ENCODE measurements at places on chromosomes 11 and 22.

- DNase-seq = peak; percentile 48
Observed at GRCh38 chr22:43129426-43130425, 13.5 kb downstream of the MCAT start.

DNA sequence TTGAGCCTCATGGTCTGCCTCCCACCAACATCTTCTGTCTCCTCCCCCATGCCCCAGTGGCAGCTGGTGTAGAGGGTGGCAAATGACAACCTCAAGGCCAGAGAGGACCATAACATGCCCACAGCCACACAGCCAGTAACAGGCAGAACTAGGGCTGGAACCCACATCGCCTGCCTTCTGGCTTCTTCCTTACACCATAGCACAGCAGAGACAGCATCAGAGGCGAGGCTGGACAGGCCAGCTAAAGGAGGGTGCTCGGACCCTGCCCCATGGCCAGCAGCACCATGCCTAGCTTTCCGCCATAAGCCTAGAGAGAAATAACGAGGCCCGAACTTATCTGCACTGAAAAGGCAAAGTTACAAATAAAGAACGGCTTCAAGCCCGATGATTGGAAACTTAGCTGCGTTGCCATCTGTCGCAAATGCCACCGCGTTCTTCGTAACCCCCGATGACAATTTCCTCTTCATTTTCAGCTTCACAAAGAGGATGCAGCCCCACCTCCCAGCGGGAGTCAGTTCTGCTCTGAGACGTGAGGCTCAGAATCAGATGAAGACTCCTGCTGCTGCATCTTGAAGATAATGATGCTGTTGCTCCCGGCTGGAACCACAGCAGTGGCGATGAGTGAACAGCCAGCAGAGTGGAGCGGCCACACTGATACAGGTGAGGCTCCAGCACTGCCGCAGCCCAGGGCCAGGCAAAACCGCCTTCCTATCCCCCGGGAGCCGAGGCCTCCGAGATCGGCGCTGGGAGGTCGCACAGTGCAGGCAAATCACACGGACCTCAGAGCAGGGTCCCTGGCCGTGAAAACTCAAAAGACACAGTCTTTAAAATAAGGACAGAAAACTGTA, 73.8 kb upstream of the RTL6 start:
- no peak for DNase-seq

DNA sequence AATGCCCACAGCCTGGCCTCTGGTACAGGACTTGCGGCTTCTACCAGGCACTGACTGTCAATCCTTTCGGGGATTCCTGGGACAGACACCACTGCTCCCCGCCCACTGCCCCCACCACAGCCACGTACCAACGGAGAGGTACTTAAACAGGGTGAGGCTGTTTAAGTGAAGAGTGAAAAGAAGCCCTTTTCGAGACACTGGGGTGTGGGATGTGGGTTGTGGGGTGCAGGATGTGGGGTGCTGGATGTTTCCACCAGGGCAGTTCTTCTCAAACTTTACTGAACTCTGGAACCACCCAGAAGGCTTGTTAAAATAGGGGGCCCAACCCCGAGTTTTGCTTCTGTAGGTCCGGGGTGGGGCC, 34.2 kb upstream of the PRR5 start:
- DNase-seq = no peak

DNA sequence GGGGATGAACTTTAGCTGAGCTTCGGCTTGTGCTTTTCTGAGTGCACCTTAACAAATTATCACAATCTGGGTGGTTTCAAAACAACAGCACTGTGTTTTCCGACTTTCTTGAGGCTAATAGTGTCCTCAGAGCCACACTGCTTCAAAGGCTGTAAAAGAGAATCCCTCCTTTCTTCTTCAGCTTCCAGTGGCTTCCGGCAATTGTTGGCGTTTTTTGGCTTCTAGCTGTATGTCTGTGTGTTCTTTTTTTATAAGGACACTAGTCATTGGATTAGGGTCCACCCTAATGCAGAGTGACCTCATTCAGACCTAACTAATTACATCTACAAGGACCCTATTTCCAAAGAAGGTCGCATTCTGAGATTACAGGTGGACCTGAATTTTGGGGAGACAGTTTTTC, 30.6 kb downstream of the KIAA1671 start:
- no peak for DNase-seq

DNA sequence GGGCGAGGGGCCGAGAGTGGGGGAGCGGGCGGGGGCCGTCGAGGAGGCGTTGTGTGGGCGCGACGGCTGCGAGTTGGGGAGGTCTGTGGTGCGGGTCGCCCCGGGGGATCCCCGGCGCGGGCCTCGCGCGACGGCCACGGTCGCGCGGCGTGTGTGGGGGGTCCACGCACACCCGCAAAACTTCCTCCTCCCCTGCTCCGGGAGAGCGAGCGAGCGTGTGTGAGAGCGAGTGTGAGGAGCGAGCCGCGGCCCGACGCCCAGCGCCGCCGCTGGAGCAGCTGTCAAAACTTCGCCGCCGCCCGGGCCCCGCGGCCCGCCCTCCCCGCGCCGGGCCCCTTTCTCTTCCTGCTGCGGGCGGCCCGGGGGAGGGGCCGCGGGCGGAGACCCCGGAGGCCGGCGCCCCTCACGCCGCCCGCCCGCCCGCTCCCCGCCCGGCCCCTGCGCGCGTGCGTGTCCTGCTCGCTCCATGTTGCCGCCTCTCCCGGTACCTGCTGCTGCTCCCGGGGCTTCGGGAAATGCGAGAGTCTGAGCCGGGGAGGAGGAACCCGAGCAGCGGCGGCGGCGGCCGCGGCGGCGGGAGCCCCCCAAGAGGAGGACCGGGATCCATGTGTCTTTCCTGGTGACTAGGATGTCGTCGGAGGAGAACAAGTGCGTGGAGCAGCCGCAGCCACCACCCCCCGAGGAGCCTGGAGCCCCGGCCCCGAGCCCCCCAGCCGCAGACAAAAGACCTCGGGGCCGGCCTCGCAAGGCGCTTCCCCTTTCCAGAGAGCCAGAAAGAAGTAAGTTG, 9.0 kb upstream of the CCT8L2 start:
- no peak for DNase-seq

- no peak for DNase-seq
Observed at GRCh38 chr11:15651816-15652215, 537.1 kb downstream of the INSC start.

- peak; percentile 14 for DNase-seq
Observed at GRCh38 chr11:132632641-132633124, 899.6 kb downstream of the OPCML start.

DNA sequence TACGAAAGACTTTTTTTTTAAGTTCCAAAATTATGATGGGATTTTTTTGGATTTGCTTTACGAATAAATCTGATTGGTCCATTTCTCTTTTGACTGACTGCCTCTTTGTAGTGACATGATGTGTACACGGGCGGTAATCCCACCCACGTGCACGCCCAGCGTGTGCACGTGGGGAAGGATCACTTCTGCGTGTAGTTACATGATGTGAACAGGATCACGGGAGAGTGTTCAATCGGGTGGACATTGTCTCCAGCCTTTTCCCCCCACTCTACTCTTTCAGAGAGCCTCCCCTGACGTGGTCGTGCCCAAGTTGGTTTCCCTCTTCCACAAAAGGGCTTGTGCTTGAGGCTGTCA, 43.1 kb downstream of the KCNC1 start:
- no peak for DNase-seq

DNA sequence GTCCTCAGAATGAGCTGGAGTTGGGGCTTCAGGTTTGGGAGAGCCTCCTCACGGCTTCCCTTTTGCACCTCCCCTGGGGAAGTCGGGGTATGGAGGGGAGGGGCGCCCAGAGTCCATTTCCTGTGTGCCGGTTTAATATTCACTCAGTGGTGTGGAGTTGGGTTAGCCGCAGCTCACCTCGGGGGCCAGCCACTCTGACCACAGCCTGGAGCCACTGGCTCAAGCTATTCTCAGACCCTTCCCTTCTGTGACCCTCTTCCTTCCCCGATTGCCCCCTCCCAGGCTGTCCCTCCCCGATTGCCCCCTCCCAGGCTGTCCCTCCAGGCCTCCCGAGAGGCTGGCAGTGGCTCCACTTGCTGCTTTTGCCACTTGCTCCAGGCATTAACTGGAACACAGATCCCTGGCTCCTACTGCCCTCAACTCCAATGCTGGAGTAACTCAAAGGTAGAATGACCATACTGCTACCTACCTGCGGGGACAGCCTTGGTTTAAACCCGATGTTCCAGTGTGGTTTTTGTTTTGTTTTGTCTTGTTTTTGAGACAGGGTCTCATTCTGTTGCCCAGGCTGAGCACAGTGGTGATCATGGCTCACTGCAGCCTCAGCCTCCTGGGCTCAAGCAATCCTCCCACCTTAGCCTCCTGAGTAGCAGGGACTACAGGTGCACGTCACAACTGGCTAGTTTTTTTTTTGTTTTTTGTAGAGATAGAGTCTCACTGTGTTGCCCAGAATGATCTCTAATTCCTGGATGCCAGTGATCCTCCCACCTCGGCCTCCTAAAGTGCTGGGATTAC, 29.3 kb downstream of the RPUSD4 start:
- DNase-seq = no peak

- DNase-seq = no peak
Observed at GRCh38 chr11:69652999-69653398, 12.0 kb downstream of the CCND1 start.

DNA sequence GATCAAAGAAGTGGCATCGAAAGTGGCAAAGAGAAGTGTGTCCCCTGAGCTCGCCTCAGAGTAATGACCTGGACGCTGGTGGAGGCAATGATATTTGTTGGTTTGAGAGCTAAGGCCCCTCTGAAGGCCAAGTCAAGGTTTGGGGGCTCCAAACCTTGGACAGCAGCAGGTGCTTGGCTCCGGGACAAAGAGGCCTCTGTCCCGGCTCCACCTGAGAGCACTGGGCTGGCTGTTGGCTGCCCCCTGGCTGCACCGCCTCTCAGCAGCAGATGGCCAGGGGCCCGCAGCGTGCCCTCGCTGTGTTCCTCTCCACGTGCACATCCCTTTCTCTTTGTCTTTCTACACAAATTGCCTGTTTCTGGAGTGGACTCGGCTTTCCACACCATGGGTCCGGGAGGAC, 301.3 kb downstream of the NTM start:
- no peak for DNase-seq

Data from RPMI8226 (cell line).